Activated naive CD4-positive, alpha-beta T cell treated with anti-CD3 and anti-CD28 coated beads for 36 hours (primary cell): ENCODE measurements at places on chromosomes 2 and 18. TPM values are rescaled to one million over a fixed set of nuclear protein-coding genes. Genes with fewer than 3 reads are reported as not detected.

GRCh38 chr2:61356261-61356957 lies 114.5 kb downstream of the USP34 start:
- H3K36me3 ChIP-seq, result peaks cover 37% of the 10 kb centered on the region
- no peak for DNase-seq
- no peaks in the 10 kb centered on the region for H3K27me3 ChIP-seq
- H3K4me3 ChIP-seq, result no peak overlapping the region
- H3K4me1 ChIP-seq, result peaks cover 37% of the 10 kb centered on the region

DNA sequence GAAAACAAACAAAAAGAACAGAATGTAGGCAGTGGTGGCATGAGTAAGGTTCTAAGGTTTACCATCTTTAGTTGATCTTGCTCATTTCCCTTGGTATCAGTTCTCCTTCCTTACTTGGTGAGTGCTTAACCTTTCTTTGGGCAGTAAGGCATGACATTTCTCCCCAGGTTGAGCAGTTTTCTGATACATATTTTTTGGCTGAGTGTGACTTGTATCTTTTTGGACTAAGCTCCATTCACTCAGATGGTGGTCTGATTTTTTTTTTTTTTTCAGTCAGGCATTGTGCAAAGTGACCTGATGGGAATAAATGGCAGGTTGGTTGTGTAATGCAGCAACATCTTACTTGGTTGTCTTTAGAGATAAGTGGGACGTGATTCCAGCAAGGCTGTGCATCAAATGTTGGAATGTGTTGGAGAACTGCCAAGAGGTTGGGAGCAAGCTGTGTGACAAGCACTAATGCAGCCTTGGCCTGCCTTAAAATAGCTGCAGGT lies 15.1 kb downstream of the SPTBN1 start:
- H3K4me1 ChIP-seq, result no peaks in the 10 kb centered on the region
- no peak overlapping the region for H3K27ac ChIP-seq
- no peaks in the 10 kb centered on the region for H3K36me3 ChIP-seq
- DNase-seq, result no peak
- no peaks in the 10 kb centered on the region for H3K27me3 ChIP-seq

DNA sequence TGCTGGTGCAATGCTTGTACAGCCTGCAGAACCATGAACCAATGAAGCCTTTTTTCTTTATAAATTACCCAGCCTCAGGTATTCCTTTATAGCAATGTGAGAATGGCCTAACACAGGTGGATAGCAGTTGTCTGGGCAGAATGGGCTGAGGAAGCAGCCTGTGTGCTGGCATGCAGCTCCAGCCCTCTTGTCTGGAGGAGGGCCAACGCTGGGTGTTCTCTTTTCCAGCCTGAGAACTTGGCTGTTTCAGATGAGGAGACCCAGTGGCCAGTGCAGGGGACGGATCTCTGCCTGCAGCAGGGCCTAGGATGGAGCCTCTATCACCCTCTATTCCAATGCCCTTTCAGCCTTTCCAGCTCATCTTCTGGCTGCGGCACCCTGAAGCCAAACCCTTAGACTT lies 58.8 kb downstream of the CTIF start:
- H3K4me3 ChIP-seq, result no peak overlapping the region
- no peak overlapping the region for H3K27ac ChIP-seq
- no peaks in the 10 kb centered on the region for H3K36me3 ChIP-seq
- H3K4me1 ChIP-seq, result no peaks in the 10 kb centered on the region

GRCh38 chr18:44520981-44521667 lies 159.6 kb upstream of the SETBP1 start:
- no peaks in the 10 kb centered on the region for H3K4me1 ChIP-seq
- H3K27ac ChIP-seq, result no peak overlapping the region
- H3K4me3 ChIP-seq, result no peak overlapping the region
- DNase-seq, result no peak
- H3K36me3 ChIP-seq, result no peaks in the 10 kb centered on the region
- H3K27me3 ChIP-seq, result no peaks in the 10 kb centered on the region

- H3K4me3 ChIP-seq, result no peak overlapping the region
- H3K4me1 ChIP-seq, result peaks cover 67% of the 10 kb centered on the region
- no peak for DNase-seq
- peak overlapping the region; percentile 18 for H3K27ac ChIP-seq
- peaks cover 9% of the 10 kb centered on the region for H3K36me3 ChIP-seq
Measured at GRCh38 chr18:9927392-9928063, 13.7 kb downstream of the VAPA start.

DNA sequence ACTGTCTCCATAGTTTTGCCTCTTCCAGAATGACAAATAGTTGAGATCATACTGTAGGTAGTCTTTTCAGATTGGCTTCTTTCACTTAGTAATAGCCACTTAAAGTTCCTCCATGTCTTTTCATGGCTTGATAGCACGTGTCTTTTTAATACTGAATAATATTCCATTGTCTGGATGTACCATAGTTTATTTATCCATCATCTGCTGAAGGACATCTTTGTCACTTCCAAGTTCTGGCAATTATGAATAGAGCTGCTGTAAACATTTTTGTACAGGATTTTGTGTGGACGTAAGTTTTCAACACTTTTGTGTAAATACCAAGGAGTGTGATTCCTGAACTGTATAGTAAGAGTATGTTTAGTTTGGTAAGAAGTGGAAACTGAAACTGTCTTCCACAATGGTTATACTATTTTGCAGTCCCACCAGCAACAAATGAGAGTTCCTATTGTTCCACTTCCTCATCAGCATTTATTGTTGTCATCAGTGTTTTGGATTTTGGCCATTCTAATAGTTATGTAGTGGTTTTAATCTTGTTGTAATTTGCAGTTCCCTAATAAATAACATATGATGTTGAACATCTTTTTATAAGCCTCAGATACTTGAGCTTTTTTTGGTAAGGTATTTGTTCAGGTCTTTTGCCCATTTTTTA lies 18.9 kb downstream of the LTBP1 start:
- no peaks in the 10 kb centered on the region for H3K4me1 ChIP-seq
- no peak overlapping the region for H3K4me3 ChIP-seq

GRCh38 chr18:48011926-48012465 lies 81.5 kb upstream of the SMAD2 start:
- no peak overlapping the region for H3K27ac ChIP-seq
- peaks cover 37% of the 10 kb centered on the region for H3K27me3 ChIP-seq
- DNase-seq, result no peak
- H3K4me1 ChIP-seq, result peaks cover 3% of the 10 kb centered on the region
- peaks cover 2% of the 10 kb centered on the region for H3K36me3 ChIP-seq
- no peak overlapping the region for H3K4me3 ChIP-seq

- H3K4me3 ChIP-seq, result no peak overlapping the region
- DNase-seq, result no peak
- peaks cover 4% of the 10 kb centered on the region for H3K27me3 ChIP-seq
- H3K36me3 ChIP-seq, result no peaks in the 10 kb centered on the region
- no peaks in the 10 kb centered on the region for H3K4me1 ChIP-seq
Measured at GRCh38 chr2:222823183-222823930, 37.5 kb upstream of the ACSL3 start.

DNA sequence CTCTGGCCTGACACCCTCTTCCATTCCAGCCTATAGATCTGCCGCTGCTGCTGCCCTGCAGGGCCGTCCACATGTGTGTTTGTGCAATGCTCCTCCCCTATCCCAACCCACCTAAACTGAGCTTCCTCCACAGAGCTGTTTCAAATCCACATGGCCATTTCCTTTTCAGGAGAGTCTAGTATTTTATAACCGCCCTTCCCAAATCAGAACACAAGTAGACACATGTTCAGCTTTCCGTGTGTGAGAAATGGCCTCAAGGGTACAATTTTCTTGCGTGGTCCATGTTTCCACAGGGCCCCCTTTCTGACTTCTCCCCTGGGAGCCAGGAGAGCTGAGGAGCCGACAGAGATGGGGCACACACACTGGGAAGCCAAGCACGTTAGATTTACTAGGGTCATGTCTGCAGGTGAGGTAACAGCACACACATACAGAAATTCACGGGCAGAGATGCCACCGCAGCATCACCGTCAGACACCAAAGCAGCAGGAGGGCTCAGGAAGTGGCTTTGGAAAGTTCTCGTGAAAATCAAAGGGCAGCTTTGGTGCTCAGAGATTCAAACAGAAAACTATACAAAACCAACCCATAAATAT lies 102.9 kb upstream of the TGFA start:
- no peak overlapping the region for H3K4me3 ChIP-seq
- peak; percentile 62 for DNase-seq
- peak overlapping the region; percentile 23 for H3K27ac ChIP-seq
- no peaks in the 10 kb centered on the region for H3K27me3 ChIP-seq

GRCh38 chr2:239719791-239720360 lies 305.3 kb downstream of the NDUFA10 start:
- H3K4me3 ChIP-seq, result no peak overlapping the region
- H3K27ac ChIP-seq, result no peak overlapping the region
- DNase-seq, result no peak
- H3K36me3 ChIP-seq, result no peaks in the 10 kb centered on the region
- H3K27me3 ChIP-seq, result no peaks in the 10 kb centered on the region

GRCh38 chr18:9869715-9870430 lies 15.9 kb upstream of the TXNDC2 start:
- peaks cover 10% of the 10 kb centered on the region for H3K27me3 ChIP-seq
- H3K36me3 ChIP-seq, result peaks cover 6% of the 10 kb centered on the region
- H3K27ac ChIP-seq, result no peak overlapping the region
- no peak for DNase-seq
- H3K4me3 ChIP-seq, result no peak overlapping the region

GRCh38 chr2:140344838-140345237 lies 1564.6 kb upstream of the NXPH2 start:
- no peak for DNase-seq
- H3K4me1 ChIP-seq, result no peaks in the 10 kb centered on the region
- H3K27ac ChIP-seq, result no peak overlapping the region

DNA sequence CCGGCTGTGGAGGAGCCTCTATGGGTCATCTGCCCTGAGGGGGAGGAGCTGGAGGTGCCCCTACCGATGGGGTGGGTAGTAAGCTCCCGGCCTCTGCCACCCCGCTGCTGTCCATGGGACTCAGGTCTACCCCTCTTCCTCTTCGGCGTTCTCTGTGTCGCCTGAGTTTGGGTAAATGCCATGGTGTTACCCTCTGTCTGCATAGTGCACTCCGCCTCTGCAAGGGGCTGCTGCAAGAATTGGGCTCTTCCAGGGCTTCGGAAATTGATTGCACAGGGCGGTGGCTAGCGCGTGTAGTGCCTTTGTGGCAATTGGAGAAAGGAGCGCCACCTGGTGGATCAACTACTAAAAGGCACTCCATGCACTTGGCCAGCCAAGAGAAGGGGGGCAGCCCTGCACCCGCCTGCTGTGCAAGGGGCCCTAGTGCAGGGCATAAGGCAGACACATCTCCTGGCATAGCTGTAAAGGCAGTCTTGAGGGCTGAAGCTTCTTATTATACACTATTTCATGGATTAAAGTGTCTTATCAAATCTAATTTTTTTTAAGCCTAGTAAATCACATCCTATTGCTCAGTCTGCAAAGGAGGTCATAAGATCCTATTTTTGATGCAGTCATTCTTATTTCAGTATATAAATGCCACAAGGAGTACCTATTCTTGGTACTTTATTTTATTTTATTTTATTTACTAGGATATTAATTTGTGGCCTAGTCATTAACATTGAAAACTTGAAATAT lies 308.9 kb downstream of the PDE11A start:
- H3K27me3 ChIP-seq, result peaks cover 12% of the 10 kb centered on the region
- no peak overlapping the region for H3K27ac ChIP-seq
- H3K4me3 ChIP-seq, result no peak overlapping the region
- no peaks in the 10 kb centered on the region for H3K36me3 ChIP-seq
- peak; percentile 88 for DNase-seq

The KCNG2 gene
- not detected for total RNA-seq

The MC2R gene
- total RNA-seq, result not detected

The PTPN18 gene
- total RNA-seq, result 25.3 TPM

The SLC9A2 gene
- total RNA-seq, result 0.07 TPM

The KCMF1 gene
- total RNA-seq, result 109 TPM

The C2orf78 gene
- total RNA-seq, result not detected
